ENCODE measurements at places on chromosomes 5 and 9. TPM values are rescaled to one million over a fixed set of nuclear protein-coding genes. Genes with fewer than 3 reads are reported as not detected.

- no peak overlapping the region for H3K4me3 ChIP-seq
- no peak overlapping the region for H3K27ac ChIP-seq
- DNase-seq = no peak
- no peaks in the 10 kb centered on the region for H3K4me1 ChIP-seq
- H3K27me3 ChIP-seq = no peaks in the 10 kb centered on the region
Observed at GRCh38 chr9:87776481-87777379, 50.8 kb downstream of the CTSL start.

GRCh38 chr5:40080191-40080590 lies 599.5 kb upstream of the PTGER4 start:
- H3K27ac ChIP-seq = no peak overlapping the region
- no peak overlapping the region for H3K4me3 ChIP-seq
- H3K36me3 ChIP-seq = no peaks in the 10 kb centered on the region
- DNase-seq = no peak

DNA sequence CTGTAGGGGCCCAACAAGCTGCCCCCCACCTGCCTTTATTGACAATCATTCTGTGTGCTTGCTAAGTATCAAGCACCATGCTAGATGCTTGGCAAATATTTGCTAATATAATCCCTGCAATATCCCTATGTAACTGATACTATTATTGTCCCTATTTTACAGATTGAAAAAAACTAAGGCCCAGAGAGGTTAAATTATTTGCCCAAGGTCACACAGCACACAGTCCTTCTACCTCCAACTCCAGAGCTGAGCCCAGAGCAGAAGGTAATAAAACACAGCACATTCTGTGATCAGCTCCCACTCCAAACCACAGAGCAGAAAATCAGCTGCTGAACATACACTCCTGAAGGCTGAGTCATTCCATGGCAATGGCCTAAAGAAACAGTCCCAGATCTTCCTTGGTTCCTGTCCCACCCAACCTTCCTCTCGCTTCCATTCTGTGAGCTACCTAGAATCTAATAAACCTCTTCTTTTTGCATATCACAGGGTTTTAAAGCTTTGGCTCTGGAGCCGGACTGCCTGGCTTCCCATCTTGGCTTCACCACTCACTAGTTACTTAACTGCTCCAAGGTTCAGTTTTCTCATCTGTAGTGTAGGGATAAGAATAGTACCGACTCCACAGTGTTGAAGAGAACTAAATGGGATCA lies 66.7 kb upstream of the ADRA1B start:
- H3K4me1 ChIP-seq = no peaks in the 10 kb centered on the region
- H3K36me3 ChIP-seq = no peaks in the 10 kb centered on the region
- H3K27ac ChIP-seq = no peak overlapping the region
- H3K27me3 ChIP-seq = no peaks in the 10 kb centered on the region
- H3K4me3 ChIP-seq = no peak overlapping the region

DNA sequence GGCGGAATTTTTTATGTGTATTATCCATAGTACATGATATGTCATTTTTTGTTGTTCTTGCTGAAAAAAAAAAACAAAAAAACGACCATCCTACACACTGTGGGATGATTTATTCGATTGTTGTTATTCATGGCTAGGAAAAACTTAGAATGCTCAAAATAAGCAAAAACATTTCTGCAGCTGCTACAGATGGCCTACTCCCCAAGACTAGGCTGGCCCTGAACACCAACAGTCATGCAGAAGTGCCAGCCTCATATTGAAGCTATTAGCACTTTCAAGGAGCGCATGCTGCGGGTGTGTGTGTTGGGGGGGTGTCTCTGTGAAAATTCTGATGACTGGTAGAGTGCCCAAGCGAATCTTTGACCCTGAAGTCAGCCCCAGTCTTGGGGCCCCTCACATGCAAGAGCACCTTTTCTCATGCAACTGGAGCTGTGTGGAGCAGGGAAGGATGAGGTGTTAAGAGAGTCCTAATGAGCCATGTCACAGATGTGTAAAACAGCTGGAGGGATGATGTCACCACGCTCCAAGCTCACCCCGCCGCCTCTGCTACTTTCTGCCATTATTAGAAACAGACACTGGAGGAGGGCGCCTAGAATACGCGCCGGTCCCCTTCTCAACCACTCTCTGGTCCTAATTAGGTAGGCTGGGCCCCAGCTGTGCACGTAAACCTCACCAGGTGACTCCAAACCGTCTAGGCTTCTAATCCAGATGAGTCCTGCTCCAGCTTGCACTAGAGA lies 61.0 kb upstream of the SMIM23 start:
- H3K4me3 ChIP-seq = no peak overlapping the region
- H3K27ac ChIP-seq = no peak overlapping the region
- no peaks in the 10 kb centered on the region for H3K36me3 ChIP-seq
- no peaks in the 10 kb centered on the region for H3K27me3 ChIP-seq
- DNase-seq = no peak

GRCh38 chr5:133730346-133730745 lies 118.0 kb upstream of the FSTL4 start:
- H3K36me3 ChIP-seq = no peaks in the 10 kb centered on the region
- no peaks in the 10 kb centered on the region for H3K27me3 ChIP-seq
- H3K27ac ChIP-seq = no peak overlapping the region
- H3K4me3 ChIP-seq = no peak overlapping the region
- no peaks in the 10 kb centered on the region for H3K4me1 ChIP-seq
- no peak for DNase-seq

- no peaks in the 10 kb centered on the region for H3K36me3 ChIP-seq
- no peak overlapping the region for H3K27ac ChIP-seq
- DNase-seq = no peak
- H3K4me1 ChIP-seq = no peaks in the 10 kb centered on the region
- H3K27me3 ChIP-seq = no peaks in the 10 kb centered on the region
- H3K4me3 ChIP-seq = no peak overlapping the region
Observed at GRCh38 chr5:153079396-153079795, 411.1 kb upstream of the GRIA1 start.

- no peak overlapping the region for H3K4me3 ChIP-seq
- no peaks in the 10 kb centered on the region for H3K4me1 ChIP-seq
- H3K36me3 ChIP-seq = no peaks in the 10 kb centered on the region
- H3K27ac ChIP-seq = no peak overlapping the region
- DNase-seq = no peak
- no peaks in the 10 kb centered on the region for H3K27me3 ChIP-seq
Observed at GRCh38 chr9:86636519-86636918, 282.3 kb upstream of the TUT7 start.

GRCh38 chr5:169197343-169197742 lies 103.6 kb downstream of the SLIT3 start:
- H3K36me3 ChIP-seq = no peaks in the 10 kb centered on the region
- H3K27me3 ChIP-seq = no peaks in the 10 kb centered on the region
- no peak overlapping the region for H3K4me3 ChIP-seq
- no peak overlapping the region for H3K27ac ChIP-seq

DNA sequence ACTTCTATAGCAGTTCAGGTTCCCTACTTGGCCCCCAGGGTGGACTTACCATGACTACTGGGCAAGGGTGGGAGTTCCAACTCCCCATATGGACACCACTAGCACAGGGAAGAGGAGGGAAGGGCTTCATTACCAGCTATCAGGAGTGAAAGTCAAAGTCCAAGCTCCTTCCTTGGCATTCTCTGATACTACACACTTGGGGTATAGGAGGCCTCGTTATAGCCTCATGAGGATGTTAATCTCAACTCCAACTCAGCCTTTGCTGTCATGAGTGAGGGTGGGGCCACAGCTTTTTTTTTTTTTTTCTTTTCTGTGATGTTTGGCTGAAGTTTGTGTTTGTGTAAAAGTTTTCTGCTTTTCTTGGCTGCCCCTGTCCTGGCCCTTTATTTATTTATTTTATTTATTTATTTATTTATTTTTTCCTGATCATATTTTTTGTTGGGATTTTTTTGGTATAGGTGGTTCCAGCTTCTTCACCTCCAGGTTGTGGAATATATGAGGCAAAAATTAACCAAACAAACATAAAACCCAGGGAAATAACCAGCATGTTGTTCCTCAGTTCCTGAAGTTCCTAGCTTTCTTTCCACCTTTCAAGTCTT lies 8.7 kb downstream of the GARIN3 start:
- H3K27me3 ChIP-seq = no peaks in the 10 kb centered on the region
- no peak for DNase-seq
- no peaks in the 10 kb centered on the region for H3K4me1 ChIP-seq
- no peaks in the 10 kb centered on the region for H3K36me3 ChIP-seq
- no peak overlapping the region for H3K27ac ChIP-seq

GRCh38 chr9:17580119-17580518 lies 1.3 kb downstream of the SH3GL2 start:
- no peaks in the 10 kb centered on the region for H3K36me3 ChIP-seq
- H3K4me1 ChIP-seq = no peaks in the 10 kb centered on the region
- DNase-seq = no peak
- no peak overlapping the region for H3K27ac ChIP-seq

- no peaks in the 10 kb centered on the region for H3K27me3 ChIP-seq
- H3K4me1 ChIP-seq = no peaks in the 10 kb centered on the region
- no peak for DNase-seq
- no peak overlapping the region for H3K4me3 ChIP-seq
- no peaks in the 10 kb centered on the region for H3K36me3 ChIP-seq
- H3K27ac ChIP-seq = no peak overlapping the region
Observed at GRCh38 chr5:170986598-170986997, 124.8 kb downstream of the RANBP17 start.

GRCh38 chr9:116985596-116985995 lies 298.5 kb downstream of the TRIM32 start:
- no peak overlapping the region for H3K4me3 ChIP-seq
- H3K27me3 ChIP-seq = no peaks in the 10 kb centered on the region
- no peak for DNase-seq
- no peaks in the 10 kb centered on the region for H3K36me3 ChIP-seq
- no peaks in the 10 kb centered on the region for H3K4me1 ChIP-seq

- no peaks in the 10 kb centered on the region for H3K4me1 ChIP-seq
- no peak overlapping the region for H3K4me3 ChIP-seq
- H3K27ac ChIP-seq = no peak overlapping the region
- DNase-seq = no peak
- H3K27me3 ChIP-seq = no peaks in the 10 kb centered on the region
Observed at GRCh38 chr9:12817702-12818101, 42.9 kb downstream of the LURAP1L start.

DNA sequence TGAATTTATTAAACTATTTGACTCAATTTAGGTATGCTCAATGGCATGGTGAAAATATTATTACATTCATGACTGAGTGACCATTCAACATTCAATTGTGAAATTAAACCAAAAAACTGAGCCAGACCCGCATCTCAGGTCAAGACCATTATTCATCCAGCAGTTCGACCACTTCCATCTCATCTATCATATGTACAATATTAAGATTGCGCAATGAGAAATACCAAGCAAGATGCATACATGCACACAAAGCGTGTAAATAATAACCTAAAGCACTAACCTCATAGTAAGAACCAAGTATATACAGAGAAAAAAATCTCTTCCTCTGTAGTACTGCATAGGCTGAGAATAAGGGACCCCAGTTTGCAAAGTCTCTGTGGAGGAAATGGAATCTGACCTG lies 310.2 kb downstream of the ADGRV1 start:
- no peaks in the 10 kb centered on the region for H3K36me3 ChIP-seq
- H3K4me1 ChIP-seq = peaks cover 5% of the 10 kb centered on the region
- no peaks in the 10 kb centered on the region for H3K27me3 ChIP-seq
- H3K27ac ChIP-seq = no peak overlapping the region
- no peak for DNase-seq

- DNase-seq = no peak
- H3K27ac ChIP-seq = no peak within 1 kb of the TSS
- H3K36me3 ChIP-seq = no peaks in the 10 kb centered on the region
- H3K27me3 ChIP-seq = no peaks in the 10 kb centered on the region
- H3K4me3 ChIP-seq = peak within 1 kb of the TSS; percentile 53
Observed at GRCh38 chr5:135834639-135835529, at the start of gene SLC25A48. Gene SLC25A48 (plus strand): TSS chr5:135834663. CDS start chr5:135834848, 185 bp downstream.

- H3K4me1 ChIP-seq = no peaks in the 10 kb centered on the region
- no peak overlapping the region for H3K4me3 ChIP-seq
- no peaks in the 10 kb centered on the region for H3K27me3 ChIP-seq
- H3K27ac ChIP-seq = no peak overlapping the region
- DNase-seq = no peak
- H3K36me3 ChIP-seq = no peaks in the 10 kb centered on the region
Observed at GRCh38 chr5:104951829-104952228, 1389.2 kb upstream of the NUDT12 start.

- no peak overlapping the region for H3K27ac ChIP-seq
- H3K27me3 ChIP-seq = no peaks in the 10 kb centered on the region
- H3K36me3 ChIP-seq = no peaks in the 10 kb centered on the region
- no peak for DNase-seq
Observed at GRCh38 chr5:59126016-59126707, 543.3 kb downstream of the RAB3C start.

- H3K27ac ChIP-seq = no peak overlapping the region
- DNase-seq = no peak
- H3K36me3 ChIP-seq = no peaks in the 10 kb centered on the region
- no peak overlapping the region for H3K4me3 ChIP-seq
- H3K27me3 ChIP-seq = no peaks in the 10 kb centered on the region
- no peaks in the 10 kb centered on the region for H3K4me1 ChIP-seq
Observed at GRCh38 chr5:54908774-54909525, 76.4 kb downstream of the ESM1 start.

- H3K36me3 ChIP-seq = no peaks in the 10 kb centered on the region
- H3K27ac ChIP-seq = no peak overlapping the region
- no peaks in the 10 kb centered on the region for H3K27me3 ChIP-seq
- no peak overlapping the region for H3K4me3 ChIP-seq
Observed at GRCh38 chr9:95736370-95736769, 139.1 kb upstream of the ERCC6L2 start.

DNA sequence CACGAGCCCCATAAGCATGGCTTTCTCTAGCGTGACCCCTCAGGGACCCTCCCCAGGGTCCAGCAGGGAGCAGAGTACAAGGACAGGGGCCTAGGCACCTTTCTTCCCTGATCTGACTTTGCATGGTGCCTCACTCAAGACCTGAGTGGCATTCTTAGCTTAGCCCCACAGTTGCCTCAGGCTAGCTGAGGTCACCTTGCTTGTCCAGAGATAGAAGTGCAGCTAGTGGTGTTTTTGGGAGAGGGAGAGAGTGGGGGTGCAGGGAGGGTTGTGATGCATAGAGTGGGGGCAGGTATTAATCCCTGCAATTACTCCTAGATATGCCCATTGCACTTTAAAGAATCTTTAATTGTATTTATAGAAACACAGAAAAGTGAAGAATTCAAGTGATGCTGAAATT lies 8.4 kb upstream of the TRIO start:
- H3K27ac ChIP-seq = no peak overlapping the region
- no peak for DNase-seq
- H3K27me3 ChIP-seq = no peaks in the 10 kb centered on the region
- no peaks in the 10 kb centered on the region for H3K36me3 ChIP-seq
- peaks cover 9% of the 10 kb centered on the region for H3K4me1 ChIP-seq

Gene SPAG8
- total RNA-seq = 27.0 TPM

Gene HK3
- total RNA-seq = 6.4 TPM

Gene SHOC1
- 36.8 TPM for total RNA-seq

Gene SLC36A2
- total RNA-seq = 0.47 TPM

Data from testis (tissue), 5 donors.